Right ventricle myocardium superior (tissue), 1 donor: ENCODE measurements at places on chromosomes 12 and 14.

DNA sequence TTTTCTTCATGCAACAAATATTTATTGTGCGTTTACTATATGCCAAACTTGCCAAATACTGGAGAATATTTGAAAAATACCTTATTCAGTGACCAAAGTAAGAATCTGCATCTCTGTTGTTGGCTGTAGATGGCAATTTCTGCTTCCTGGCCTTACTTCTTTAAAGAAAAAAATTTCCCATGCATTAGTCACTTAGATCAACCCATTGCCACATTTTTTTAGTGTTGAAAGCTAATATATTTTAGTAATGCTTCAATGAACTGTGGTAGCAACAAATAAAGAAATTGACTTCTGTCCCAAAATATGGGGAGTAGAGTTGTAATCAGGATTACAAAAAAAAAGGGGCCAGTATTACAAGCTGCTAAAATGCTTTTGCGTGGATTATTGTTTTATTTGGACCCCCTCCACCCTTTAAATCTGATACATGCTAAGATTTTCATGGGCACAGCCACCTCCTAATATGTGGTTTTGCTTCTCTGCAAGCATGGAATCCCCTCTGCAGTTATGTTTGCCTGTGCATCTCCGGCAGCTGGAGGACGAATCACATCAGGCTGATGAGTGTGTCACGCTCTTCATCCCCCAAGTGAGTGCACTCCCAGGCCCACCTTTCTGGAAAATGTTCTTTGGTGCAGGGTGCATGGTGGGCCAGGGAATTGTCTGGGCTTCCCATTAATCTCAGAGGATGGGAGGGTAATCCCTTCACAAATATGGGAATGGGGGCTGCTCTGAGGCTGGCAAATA lies 38.1 kb upstream of the PTCSC3 start:
- DNase-seq = no peak

DNA sequence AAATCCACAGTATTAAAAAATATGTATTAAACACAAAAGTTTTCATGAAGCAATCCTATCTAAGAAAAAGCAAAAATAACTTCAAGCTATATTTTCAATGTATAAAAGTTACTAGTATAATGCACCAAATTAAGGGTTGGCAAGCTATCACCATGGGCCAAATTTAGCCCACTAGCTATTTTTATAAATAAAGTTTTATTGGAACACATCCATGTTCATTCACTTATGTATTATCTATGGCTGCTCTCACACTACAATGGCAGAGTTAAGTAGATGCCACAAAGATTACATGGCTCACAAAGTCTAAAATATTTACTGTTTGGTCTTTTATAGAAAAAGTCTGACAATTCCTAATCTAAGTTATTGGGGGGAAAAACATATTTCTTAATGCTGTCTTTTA lies 17.6 kb downstream of the KLHL28 start:
- no peak for DNase-seq

- DNase-seq = no peak
Measured at GRCh38 chr12:42695490-42695995, 106.0 kb upstream of the PRICKLE1 start.

GRCh38 chr12:121823101-121823726 lies 19.4 kb downstream of the SETD1B start:
- peak; percentile 42 for DNase-seq

GRCh38 chr12:113055594-113056380 lies 743 bp upstream of the DTX1 start:
- no peak for DNase-seq

DNA sequence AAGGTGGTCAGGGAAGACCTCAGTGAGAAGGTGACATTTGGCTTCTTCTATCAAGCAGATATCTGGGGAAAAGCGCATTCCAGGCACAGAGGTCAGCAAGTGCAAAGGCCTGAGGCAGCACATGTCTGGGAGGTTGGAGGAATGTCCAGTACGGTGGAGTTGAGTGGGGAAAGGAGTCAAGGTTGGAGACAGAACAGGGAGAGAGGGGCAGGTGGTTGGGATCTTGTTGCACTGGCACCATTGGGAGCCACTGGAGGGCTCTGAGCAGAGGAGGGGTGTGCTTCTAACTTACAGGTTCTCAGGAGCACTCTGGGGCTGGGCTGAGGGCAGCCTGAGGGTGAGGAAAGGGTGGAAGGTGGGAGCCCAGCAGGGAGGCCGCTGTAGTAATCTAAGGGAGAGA lies 52.1 kb downstream of the EID3 start:
- no peak for DNase-seq

GRCh38 chr14:82837611-82838140 lies 1304.0 kb upstream of the SEL1L start:
- no peak for DNase-seq

GRCh38 chr14:89332031-89332430 lies 85.0 kb downstream of the FOXN3 start:
- DNase-seq = no peak

- DNase-seq = peak; percentile 76
Measured at GRCh38 chr12:108768591-108769500, 37.5 kb upstream of the CORO1C start.

GRCh38 chr12:13074396-13075117 lies 28.9 kb downstream of the GSG1 start:
- DNase-seq = no peak

DNA sequence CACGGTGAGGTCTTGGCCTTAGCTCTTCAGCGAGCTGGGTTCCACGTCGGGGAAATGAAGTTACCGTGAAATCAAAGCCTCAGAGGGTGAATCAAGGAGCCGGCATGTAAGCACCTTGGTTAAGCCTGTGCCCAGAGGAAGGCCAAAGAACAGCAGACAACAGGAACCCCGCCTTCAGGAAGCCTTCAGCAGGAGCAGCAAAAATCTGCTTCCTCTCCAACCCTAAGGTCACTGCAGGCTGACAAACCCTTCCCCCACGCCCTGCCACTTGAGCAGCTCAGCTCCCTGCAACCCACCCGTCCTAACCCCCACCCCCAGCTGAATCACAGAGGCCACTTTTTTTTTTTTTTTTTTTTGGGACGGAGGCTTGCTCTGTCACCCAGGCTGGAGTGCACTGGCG lies 72.9 kb upstream of the LTA4H start:
- DNase-seq = peak; percentile 66

DNA sequence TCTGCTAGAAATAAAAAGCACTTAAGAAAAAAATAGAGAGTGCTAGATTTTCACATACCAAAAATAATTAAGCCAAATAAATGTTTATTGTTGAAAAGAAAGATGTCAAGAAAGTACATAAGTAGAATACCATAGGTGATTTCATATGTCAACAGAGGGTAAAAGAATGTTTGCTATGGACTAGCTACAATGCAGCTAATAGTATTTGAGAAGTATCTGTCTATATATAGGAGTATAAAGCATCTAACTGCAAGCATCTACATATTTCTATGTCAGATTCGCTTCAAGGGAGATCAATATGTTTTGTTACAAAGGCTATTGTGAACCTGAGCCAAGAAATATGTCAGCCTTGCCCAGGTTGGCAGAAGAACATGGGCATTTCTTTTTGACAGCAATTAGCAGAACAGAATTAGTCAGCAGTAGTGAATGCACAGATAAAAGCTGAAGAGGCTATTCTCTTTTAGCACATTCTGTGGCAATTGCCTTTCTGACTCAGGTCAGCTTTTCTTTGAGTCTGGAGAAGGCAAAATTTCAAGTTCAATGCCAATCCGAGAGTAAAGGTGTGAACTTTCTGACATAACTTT lies 140.1 kb downstream of the ALG10B start:
- no peak for DNase-seq

DNA sequence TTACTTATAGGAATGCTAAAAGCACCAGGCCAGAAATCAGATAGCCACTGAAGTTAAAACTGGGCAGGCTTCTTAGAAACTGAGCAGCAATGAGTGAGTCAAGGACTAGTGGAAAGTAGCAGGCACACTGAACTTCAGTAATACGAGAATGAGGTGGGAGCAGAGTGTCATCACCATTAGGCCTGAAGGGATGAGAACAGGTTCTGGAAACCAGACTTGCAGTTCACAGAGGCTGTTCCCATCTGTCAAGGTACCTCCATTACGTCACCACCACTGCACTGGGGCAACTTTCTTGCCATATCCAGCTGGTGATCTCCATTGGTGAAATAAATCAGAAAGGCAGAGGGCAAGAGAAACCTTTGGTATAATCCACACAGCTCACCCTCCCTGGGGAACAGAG lies 15.6 kb downstream of the ZNF10 start:
- no peak for DNase-seq

- DNase-seq = peak; percentile 68
Measured at GRCh38 chr14:105065280-105066228, at the start of gene GPR132. Gene GPR132, minus strand, starts transcription at chr14:105065430. Its CDS starts 10,010 bp downstream, at chr14:105055420.

DNA sequence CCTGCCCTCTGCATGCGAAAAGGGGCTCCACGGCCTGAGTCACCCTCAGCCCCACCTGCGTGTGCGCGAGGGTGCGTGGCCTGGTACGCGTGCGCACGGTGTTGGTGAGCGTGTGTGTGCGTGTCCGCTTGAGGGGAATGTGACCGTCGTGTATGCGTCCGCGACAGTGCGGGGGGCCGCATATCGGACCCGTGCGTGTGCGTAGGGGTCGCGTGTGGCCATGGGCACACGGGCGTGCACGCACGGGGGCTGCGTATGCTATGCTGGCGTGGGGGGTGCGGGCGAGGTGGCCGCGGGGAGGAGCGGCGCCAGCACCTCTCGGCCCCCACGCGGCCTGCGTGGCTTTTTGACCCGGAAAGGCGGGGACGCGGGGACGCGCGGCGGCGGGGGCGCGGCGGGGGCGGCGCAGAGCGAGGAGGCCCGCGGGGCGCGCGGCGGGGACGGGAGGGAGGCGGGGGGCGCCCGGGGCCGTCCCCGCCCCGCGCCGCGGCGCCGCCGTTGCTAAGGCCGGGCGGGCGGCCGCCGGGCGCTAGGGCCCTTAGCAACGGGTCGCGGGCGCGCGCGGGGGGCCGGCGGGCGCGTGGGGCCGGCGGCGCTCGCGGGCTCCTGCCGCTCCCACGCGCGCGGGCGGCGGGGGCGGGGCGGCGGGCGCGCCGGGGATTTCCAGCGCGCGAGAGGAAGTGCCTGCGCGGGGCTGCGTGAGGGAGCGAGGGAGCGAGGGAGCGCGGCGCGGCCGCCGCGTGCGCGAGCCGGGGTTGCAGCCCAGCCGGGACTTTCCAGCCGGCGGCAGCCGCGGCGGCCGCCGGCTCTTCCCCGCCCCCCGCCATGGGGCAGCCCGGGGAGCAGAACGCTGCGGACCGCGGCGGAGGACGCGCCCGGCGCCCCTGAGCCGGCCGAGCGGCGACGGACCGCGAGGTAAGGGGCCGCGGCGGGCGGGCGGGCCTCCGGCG lies at the start of gene TRAF3:
TSS of gene TRAF3 (plus strand) at position 689 of the 950 bp plus-strand sequence. CDS start 92,753 bp downstream, outside the sequence.
- peak; percentile 82 for DNase-seq

GRCh38 chr12:69343885-69344612 lies 4.1 kb upstream of the LYZ start:
- no peak for DNase-seq

- DNase-seq = no peak
Measured at GRCh38 chr12:1697271-1697670, 6.4 kb downstream of the ADIPOR2 start.

GRCh38 chr14:97262336-97262735 lies 465.2 kb downstream of the VRK1 start:
- DNase-seq = no peak

- no peak for DNase-seq
Measured at GRCh38 chr12:76025601-76026575, 5.7 kb downstream of the PHLDA1 start.

DNA sequence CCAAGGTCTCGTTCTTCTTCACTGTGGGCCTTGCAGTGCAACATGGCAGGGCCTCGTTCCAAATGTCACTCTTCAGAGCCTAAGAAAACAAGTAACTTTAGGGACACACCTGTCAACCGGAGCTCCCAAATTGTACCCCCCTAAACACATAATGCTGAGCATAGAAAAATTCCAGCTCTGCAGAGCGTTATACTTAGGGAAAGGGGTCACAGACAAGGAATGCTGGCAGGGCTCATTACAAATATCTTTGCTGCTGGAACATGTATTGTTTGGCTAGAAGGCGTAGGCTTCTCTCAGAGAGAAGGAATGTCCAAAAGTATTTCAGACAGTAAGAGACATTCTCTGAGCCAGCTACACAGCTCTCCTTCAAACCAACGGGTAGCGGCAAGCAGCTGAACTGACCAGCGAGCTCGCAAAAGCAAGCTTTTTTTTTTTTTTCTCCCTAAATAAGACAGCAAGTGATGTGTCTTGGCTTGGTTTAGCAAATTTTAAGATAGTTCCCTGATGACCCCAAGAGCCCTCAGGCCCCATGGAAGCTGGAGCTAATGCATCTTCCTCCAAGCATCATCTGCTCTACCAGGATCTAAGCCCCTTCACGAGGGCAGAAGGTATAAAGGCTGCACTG lies 24.5 kb downstream of the SSH1 start:
- no peak for DNase-seq

GRCh38 chr12:120720234-120720986 lies 5.2 kb upstream of the ACADS start:
- DNase-seq = no peak

DNA sequence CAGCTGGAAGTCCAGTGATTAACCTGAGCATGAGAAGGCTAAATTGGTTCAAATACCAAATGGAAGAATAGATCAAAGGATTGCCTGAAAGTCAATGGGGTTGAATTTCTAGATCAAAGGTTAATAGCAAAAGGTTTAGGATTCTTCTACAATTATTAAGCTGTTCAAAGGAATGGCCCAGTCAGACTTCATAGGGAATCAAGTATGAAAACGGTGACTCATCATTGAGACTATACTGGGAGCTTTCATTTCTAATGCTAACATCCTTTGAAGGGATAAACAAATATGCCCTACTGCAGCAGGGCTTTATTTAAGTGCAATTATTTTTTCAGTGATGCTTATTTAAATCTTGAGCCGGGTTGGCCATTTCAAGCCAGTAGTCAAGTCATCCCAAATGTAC lies 152.8 kb downstream of the RIMBP2 start:
- DNase-seq = no peak

- no peak for DNase-seq
Measured at GRCh38 chr14:77709412-77709811, 1.5 kb downstream of the SLIRP start.

GRCh38 chr12:38664661-38665269 lies 240.6 kb downstream of the CPNE8 start:
- no peak for DNase-seq

DNA sequence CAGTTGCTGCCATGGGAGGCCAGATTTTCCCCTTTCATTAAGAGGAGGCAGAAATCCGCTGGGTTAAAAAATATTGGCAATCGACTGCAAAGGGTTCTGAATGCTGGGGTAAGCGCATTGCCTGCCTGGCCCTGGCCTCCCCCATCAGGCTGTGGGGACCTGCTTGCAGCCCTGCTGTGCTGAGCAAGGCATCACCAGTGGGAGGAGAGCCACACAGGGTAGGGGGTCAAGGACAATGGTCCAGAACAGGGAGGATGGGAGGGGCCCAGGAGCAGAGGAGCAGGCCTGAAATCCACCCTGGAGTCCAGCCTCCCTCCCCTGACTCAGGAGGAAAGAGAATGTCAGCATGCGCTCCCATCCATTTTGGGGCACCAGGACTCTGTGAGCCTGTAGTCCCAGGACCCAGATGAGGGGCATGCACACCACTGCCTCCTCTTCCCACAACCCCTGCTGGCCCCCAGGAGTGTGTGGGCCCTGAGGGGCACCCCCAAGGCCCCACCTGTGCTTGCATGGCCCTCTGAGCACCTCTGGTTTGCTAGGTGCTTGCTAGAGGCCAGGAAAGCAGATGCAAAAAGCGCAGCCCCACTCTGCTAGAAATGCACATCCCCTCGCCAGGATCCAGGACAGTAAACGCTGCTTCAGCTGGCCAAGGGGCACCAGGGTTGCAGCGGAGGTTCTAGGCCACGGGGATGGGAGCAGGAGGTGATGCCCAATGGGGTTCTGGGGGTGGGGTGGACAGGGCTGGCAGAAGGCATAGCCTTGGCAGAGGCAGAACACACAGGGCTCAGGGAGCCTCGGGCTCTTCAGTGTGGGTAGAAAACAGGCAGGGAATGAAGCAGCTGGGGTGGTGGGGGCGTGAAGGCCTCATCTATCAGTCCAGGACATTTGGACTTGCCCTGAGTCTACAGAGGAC lies 14.6 kb downstream of the TESC start:
- DNase-seq = no peak

GRCh38 chr12:22051114-22051698 lies 5.2 kb downstream of the CMAS start:
- DNase-seq = no peak
